ENCODE measurements at places on chromosomes 4 and X.

DNA sequence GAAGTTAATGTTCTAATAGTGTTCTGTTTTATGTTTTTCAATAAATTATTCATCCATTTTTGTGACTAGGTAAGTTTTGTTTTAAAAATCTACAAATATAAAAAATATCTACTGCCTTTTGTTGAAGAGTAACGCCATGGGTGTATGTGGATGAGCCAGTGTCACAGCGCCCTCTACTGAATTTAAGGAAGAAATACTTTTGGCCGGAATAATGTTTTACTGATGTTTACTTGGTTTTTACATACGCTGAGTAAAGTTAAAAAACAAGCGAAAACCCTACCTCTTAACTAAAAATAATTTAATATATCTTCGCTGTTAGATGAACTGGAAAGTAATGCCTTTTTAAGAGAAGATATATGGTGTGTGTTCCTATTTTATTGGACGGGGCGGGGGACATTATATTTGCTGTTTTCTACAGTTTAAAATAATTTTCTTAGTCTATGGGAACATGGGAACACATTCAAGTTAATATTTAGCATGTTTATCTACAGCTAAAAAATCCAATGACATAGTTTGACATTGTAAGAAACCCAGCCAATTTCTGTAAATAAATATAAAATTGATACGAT, 86.1 kb downstream of the CPE start:
- no peak for DNase-seq

DNA sequence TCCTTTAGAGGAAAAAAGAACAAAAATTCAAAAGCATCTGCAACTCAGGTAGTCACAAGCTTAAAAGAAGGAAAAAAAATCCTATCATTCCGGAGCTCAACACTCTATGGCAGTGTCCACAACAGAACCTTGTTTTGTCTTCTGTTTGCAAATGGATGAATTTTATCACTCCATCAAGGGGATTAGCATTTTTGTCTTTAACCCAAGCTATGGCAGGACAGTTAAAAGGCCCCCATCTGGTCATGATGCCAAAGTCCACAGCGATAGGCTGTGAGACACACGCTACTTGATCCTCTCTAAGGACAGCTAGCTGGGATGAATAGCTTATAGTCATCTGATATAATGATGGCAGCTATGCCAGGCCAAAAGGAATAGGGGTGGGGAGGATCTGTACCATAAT, 16.6 kb downstream of the AMER1 start:
- no peak for DNase-seq

GRCh38 chr4:145061318-145061920, 36.6 kb downstream of the ANAPC10 start:
- DNase-seq: no peak

DNA sequence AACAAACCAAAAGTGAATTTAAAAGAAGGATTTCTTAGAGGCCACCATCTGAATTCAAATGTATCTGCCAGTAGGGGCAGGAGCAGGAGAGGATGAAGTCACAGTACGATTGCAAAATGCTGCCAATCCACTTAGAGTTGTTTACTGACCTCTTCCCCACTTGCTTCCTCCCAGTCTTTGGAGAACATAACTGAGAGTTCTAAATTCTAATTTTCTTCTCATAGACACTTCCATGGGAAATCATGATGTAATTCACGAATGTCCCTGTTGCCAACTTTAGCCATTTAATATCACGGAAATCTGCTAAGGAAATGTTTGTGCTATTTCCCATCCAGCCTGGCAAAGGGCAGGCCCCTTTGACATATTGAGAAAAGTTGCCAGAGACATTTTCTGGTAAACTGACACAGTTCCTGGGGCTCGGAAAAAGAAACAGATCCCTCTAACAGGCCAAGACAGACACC, 33.6 kb upstream of the NOCT start:
- no peak for DNase-seq

DNA sequence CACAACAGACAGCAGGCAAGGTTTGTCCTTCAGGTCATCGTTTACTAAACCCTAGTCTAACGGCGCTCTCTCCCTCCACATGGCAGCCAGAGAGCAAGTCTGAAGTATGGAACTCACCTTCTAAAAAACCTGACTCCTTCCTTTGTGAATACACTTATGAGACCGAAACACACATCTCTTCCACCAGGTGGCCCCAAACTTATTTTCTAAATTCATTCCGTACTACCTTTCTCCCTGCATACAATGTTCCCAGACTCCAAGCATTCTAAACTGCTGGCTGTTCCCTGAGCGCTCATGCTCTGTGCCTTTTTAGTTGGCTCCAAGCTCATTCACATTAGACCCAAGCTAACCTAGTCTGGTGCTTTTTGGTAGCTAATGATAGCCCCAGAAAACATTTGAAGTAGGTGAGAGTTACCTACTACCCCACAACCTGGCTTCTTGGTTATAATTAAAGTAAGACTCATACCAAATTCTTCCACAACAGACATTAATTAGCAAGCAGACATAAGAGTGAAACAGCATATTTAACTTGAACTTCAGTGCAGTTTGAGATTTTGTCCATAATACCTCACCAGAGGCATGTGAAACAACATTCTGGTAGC, 67.6 kb upstream of the DCLK2 start:
- no peak for DNase-seq

- DNase-seq: no peak
These were observed 87.3 kb upstream of the EMCN start for GRCh38 chr4:100605144-100605543.

GRCh38 chrX:110646386-110646785, 149.2 kb downstream of the CHRDL1 start:
- DNase-seq: no peak

GRCh38 chr4:185738820-185739219, 73.2 kb downstream of the SORBS2 start:
- DNase-seq: no peak

GRCh38 chrX:137988470-137988869, 422.5 kb downstream of the ZIC3 start:
- no peak for DNase-seq
